ENCODE measurements at places on chromosomes 7 and 10. TPM values are rescaled to one million over a fixed set of nuclear protein-coding genes. Genes with fewer than 3 reads are reported as not detected.

IFIT3 gene
- 7.0 TPM for total RNA-seq

HSPA14 gene
- total RNA-seq, result 35.1 TPM

ADAMTS14 gene
- total RNA-seq, result 0.07 TPM

SLC26A3 gene
- not detected for total RNA-seq

ASZ1 gene
- total RNA-seq, result not detected

OR6B1 gene
- not detected for total RNA-seq

NUPR2 gene
- not detected for total RNA-seq

METTL27 gene
- 9.8 TPM for total RNA-seq

ADO gene
- 22.8 TPM for total RNA-seq

CFTR gene
- 0.24 TPM for total RNA-seq

GAD2 gene
- total RNA-seq, result not detected

ZNF33A gene
- 8.2 TPM for total RNA-seq

TMEM213 gene
- not detected for total RNA-seq

BHLHA15 gene
- 0.45 TPM for total RNA-seq
